ENCODE measurements at places on chromosomes 5 and 9. TPM values are rescaled to one million over a fixed set of nuclear protein-coding genes. Genes with fewer than 3 reads are reported as not detected.

Gene SMIM33
- not detected for total RNA-seq

Gene TMEM252
- total RNA-seq = not detected

Gene C5orf24
- total RNA-seq = 15.7 TPM

Gene MRPL22
- total RNA-seq = 66.1 TPM

Gene PAEP
- total RNA-seq = 0.41 TPM

Gene ANKRD33B
- total RNA-seq = 10.9 TPM

Gene ZNF883
- 0.94 TPM for total RNA-seq

Gene COL23A1
- total RNA-seq = not detected

Gene GCNT4
- 0.35 TPM for total RNA-seq

Gene EQTN
- total RNA-seq = not detected

Gene CAMK4
- 0.01 TPM for total RNA-seq

Gene TMEFF1
- 1.3 TPM for total RNA-seq

Gene COL5A1
- 48.7 TPM for total RNA-seq

Gene CAMSAP1
- 24.4 TPM for total RNA-seq

Gene SPINK4
- not detected for total RNA-seq

Gene FAM169A
- 7.7 TPM for total RNA-seq

Gene THBS4
- not detected for total RNA-seq

Gene SARDH
- total RNA-seq = not detected

Gene POLR3G
- 17.2 TPM for total RNA-seq

Gene LCN9
- not detected for total RNA-seq

Gene PCDHGC3
- total RNA-seq = 6.5 TPM

Gene LCN15
- total RNA-seq = not detected

Gene DMRT2
- total RNA-seq = 0.13 TPM

Gene TMC1
- total RNA-seq = 0.13 TPM

Gene ZNF618
- 7.6 TPM for total RNA-seq

Gene SPATA31D4
- total RNA-seq = not detected

Gene ANKRA2
- 11.8 TPM for total RNA-seq

Gene HTR1A
- not detected for total RNA-seq

Data from A549 treated with GW870086 at 1 μM for 4 hours (cell line).